ENCODE measurements at places on chromosomes 13 and 19. TPM values are rescaled to one million over a fixed set of nuclear protein-coding genes. Genes with fewer than 3 reads are reported as not detected.

The PRMT1 gene
- 271 TPM for total RNA-seq

The CALR3 gene
- total RNA-seq: not detected

The POU2F2 gene
- not detected for total RNA-seq

The ZNF415 gene
- total RNA-seq: 1.3 TPM

The WASF3 gene
- total RNA-seq: 14.3 TPM

The SLC25A42 gene
- 8.9 TPM for total RNA-seq

The ZNF85 gene
- 0.96 TPM for total RNA-seq

The ICAM1 gene
- total RNA-seq: 74.8 TPM

DNA sequence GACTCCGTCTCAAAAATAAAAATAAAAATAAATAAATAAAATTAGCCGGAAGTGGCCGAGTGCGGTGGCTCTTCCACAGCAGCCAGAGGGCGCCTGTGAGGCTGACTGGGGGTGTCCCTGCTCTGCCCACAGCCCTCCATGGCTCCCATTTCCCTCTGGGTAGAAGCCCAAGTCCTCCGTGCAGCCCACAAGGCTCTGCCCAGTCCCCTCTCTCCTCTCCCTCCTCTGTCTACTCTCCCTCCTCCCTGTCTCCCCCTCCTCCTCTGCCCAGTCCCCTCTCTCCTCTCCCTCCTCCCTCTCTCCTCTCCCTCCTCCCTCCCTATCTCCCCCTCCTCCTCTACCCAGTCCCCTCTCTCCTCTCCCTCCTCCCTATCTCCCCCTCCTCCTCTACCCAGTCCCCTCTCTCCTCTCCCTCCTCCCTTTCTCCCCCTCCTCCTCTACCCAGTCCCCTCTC is 20.4 kb downstream of the MISP start:
- DNase-seq: no peak

DNA sequence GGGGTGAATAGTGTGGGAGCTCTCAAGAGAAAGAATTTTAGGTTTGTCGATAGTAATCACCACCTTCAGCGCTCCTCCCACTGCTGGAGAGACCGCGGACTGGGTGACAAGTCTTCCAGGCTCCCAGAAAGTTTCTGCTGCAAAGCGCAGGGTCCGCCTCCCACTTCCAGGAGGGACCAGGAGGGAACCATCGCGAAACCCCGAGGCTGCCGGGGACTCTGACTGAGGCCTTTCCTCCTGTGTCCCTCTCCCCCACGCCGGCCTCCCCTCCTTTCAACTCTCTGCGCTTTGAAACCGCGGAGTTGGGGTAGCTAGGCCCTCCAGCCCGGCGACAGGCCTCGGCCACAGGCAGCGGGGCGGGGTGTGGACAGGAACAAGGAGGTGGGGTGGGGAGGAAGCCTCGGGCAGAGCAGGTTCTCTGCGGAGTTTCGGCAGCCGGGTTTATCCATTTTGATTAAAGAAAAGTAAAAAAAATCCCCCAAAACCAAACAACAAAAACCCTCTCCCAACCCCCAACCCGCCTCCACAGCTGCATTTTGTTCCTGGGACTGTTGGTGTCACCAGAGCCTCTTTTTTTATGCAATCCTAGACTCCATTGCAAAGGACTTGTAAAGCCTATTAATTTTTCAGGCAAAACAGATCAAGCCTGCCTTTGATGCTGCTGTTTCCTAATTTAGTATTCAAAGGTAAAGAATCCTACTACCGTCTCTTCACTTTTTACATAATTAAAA is 157.2 kb downstream of the TM9SF2 start:
- no peak for DNase-seq

DNA sequence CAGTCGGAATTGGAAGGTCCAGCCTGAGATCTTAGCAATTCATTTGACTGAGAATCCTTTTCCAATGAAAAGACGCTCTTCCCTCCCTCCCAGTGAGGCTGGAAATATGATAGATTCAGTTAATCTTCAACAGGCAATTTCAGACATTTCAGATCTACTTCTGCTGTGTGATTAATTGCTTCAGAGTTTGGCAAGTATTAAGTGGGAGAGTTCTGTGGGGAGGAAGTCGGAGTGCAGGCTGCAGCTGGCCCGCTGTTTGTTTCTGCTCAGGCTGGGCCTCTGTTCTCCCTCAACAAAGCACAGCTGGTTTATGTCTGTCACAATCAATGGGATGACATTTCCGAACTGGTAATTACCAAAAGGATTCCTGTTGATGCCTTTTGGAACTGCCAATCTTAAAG is 178.2 kb downstream of the NDFIP2 start:
- no peak for DNase-seq

DNA sequence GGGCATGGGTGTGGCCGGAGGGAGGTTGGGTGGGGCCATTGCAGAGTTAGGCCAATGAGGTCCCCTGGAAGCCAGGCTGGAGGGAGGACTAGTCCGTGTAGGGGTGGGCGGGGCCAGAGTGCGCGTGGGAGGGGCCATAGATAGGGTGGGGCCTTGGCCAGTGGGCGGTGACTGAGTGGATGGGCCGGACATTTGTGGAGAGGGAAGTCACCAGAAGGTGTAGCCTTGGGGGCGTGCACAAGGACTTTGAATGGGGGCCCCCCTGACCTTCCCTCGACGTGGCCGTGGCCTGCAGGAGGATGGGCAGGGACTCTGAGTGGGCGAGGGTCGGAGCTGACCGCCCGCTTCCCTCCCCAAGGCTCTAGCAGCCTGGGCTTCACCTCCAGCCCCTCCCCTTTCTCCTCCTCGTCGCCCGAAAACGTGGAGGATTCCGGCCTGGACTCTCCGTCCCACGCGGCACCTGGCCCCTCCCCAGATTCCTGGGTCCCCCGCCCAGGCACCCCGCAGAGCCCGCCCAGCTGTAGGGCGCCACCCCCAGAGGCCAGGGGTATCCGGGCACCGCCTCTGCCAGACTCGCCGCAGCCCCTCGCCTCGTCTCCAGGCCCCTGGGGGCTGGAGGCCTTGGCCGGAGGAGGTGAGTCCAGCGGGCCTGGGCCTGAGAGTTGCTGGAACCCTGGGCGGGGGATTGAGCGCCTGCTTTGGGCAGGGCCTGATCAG is 16.5 kb upstream of the B3GNT3 start:
- DNase-seq: no peak

DNA sequence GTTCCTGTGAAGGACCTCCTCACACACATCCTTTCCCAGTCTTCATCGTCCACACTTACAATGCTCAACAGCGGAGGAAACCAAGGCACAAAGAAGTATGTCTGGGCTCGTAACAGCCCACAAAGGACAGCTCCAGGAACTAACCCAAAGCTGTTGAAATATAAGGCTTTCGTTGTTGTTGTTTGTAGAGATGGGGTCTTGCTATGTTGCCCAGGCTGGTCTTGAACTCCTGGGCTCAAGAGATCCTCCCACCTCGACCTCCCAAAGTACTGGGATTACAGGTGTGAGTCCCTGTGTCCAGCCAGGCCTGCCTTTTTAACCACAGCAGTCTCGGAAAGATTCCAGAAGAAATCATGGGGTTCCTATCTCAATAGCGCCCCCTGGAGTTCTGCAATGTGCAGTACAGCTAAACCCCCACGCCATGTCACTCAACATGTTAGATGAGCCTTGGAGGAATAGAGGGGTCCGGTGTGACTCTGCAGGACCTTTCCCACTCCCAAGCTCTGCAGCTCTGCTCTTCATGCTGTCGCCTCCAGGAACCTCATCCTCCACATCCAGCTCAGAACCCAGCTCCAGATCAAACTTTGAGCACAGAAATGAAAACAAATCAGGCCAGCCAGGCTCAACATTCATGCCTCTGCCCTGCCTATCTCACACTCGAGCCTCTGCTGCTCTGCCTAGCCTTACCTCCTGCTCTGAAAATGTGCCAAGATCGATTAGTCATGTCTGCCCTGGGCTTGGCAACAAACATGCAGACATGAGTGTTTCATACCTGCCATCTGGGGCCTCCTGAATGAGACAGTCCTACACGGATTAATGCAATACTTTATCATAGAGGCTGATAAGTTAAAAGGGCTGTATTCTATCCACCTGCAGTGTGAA is 7.5 kb downstream of the PLA2G4C start:
- no peak for DNase-seq

DNA sequence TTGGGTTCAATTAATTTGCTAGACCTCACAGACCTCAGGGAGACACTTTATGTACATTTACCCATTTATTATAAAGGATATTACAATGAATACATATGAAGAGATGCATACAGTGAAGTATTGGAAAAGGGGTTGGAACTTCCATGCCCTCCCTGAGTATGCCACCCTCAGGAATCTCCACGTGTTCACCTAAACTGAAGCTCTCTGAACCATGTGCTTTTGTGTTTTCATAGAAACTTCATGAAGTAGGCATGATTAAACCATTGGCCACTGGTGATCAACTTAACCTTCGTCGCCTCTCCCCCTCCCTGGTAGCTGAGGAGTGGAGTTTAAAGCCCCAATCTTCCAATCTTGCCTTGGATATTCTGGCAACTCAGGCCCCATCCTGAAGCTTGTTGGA is 20.3 kb downstream of the ZNF160 start:
- DNase-seq: no peak

DNA sequence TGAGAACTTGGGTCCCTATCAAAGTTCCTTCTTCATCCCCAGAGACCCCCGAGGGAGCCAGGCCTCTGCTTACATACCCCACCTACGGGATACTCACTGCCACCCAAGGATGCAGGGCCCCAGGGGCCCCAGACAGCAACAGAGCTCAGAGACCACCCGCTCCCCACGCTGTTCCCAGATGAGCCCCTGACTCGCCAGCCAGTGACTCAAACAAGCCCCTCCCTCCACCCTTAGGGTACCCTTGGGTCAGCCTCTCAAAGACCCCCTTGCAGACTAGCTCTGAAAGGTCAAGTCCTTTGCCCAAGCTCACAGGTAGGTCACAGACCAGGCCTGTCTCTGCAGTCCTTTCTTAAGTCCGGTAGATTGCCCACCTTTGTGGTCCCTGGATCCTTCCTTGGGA is 45.7 kb downstream of the CD320 start:
- DNase-seq: no peak

DNA sequence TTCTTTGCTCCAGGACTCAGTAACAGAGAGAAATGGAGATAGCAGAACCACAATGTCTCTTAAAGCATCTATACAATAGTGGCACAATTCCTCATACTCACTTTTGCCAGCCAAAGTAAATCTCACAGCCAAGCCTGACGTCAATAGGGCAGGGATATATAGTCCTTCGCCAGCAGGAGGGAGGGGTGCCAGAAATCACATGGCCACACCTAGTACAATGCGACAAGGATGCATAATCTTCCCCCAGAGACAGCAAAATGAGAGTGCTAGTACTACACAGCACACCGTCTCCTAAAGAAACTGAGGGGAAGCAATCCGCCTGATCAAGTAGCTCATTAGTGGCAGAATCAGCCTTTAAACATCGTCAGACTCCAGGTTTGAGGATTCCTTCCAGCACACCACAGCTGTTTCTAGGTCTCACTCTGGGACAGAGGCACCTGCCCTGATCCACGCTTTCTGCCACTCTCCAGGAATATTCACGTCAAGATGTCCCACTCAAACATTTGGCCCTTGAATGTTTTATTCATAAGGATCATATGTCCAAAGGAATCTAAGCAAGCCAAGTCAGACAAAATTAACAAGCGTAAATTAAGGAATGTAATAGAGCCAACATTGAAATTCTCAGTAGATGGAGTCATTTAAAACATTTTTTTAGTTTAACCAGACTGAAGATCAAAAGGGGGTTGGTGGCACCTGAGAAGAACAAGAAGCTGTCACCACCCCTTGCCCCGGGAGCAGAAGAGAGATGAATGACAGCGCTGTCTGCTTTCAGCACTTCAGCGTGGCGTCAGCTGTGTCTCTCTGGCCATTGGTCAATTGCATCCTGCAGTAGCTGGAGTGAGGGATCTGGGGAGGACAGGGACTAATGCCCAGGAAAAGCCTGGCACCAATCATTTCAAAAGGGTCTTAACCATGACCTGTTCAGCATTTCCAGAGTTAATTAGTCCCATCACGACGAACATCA is 63.5 kb upstream of the SERP2 start:
- DNase-seq: no peak

GRCh38 chr19:19443902-19444680 is 38.6 kb downstream of the GATAD2A start:
- DNase-seq: no peak

DNA sequence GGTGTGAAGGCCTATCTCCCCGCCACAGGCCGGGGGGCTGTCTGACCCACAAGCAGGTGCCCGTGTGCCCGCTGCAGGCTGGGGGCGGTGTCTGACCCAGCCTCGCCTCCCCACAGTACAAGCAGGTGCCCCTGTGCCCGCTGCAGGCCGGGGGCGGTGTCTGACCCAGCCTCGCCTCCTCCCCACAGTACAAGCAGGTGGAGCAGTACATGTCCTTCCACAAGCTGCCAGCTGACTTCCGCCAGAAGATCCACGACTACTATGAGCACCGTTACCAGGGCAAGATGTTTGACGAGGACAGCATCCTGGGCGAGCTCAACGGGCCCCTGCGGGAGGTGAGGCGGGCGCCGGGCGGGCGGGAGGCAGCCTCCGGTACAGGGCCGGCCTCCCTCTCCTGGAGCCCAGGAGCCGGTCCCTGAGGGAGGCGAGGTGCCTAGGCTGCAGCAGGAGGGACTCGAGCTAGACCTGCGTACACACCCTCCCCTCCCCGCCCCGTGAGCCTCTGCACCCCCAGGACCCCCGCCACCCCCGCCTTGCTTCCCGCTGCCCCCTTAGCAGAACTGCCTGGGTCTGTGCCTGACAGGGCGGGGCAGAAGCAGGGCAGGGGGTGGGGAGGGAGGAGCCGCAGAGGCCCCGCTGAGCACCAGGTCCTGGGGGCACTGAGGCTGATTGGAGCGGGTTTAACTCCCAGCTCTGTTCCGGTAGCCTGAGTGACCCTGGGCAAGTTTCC is 20.6 kb downstream of the HCN2 start:
- DNase-seq: no peak

DNA sequence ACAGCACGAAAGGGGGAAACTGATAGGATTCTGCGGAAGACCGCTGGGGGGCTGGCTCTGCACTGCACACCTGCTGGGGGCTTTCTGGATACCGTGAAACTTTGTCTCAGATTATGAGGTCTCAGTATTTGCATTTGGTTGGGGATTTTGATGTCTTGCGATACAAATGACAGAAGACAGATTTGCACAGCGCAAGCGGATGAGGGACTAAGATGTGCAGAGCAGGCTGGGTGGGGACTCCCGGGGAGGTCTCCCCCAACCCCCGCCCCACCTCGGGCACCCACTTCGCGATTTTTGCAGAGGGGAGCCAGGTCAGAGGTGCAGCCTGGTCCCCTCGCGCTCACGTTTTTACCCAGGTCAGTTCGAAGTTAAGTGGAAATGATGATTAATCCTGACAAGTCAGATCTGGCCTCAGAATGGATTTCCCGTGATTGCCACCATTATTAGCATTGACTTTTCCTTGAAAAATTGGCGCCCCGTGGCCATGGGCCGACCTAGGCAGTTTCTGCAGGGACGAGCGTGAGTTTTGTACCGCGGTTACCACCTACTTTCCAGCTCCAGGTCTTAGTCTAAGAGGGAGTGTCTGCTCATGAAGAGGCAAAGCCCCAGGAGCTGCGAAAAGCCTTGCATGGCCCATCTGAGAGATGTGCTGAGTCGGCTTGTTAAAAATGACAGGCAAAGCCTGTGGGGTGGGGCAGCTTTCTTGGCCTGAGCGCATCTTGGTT is 1.3 kb upstream of the GJB2 start:
- DNase-seq: no peak

GRCh38 chr13:106599875-106600797 is 32.2 kb upstream of the ARGLU1 start:
- DNase-seq: no peak

- DNase-seq: no peak
Observed at GRCh38 chr13:91647361-91647990, 249.1 kb downstream of the GPC5 start.

- no peak for DNase-seq
Observed at GRCh38 chr19:7915250-7916102, 846 bp downstream of the TGFBR3L start.

GRCh38 chr19:41774515-41774980 is 19.2 kb downstream of the CEACAM6 start:
- no peak for DNase-seq
